ENCODE measurements at places on chromosomes 2 and 18.

DNA sequence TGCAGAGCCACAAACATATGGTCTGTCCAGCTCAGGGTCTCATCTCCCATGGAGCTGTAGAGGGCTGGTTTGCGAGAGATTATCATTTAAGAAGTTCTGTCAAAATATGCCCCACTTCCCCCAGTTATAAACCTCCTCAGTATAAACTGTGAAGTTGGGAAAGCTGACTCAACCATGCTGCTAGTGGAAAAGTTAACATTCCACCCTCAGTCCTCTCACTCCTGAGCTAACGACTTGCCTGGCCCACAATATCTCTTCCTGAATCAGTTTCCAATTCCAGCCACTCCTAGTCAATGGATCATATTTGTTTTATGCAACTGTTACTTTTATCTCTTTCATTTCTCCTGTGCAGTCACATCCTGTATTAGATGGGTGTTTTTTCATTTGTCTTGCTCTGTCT, 326.2 kb downstream of the SETBP1 start:
- no peak for DNase-seq

DNA sequence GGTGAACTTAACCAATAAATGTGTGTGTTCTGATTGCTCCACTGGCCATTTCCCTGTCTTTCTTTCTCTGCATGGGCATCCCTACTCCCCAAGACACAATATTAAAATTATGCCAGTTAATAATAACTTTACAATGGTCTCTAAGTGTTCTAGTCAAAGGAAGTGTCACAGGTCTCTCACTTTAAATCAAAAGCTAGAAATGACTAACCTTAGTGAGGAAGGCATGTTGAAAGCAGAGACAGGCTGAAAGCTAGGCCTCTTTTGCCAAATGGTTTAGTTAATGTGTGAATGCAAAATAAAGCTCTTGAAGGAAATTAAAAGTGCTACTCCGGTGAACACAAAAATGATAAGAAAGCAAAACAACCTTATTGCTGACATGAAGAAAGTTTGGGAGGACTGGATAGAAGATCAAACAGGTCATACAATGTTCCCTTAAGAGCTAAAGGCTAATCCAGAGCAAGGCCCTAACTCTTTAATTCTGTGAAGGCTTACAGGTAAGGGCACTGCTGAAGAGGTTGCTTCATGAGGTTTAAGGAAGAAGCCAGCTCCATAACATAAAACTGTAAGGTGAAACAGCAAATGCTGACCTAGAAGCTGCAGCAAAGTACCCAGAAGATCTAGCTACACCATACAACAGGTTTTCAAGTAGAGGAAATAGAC, 44.0 kb upstream of the ARHGAP15 start:
- no peak for DNase-seq

DNA sequence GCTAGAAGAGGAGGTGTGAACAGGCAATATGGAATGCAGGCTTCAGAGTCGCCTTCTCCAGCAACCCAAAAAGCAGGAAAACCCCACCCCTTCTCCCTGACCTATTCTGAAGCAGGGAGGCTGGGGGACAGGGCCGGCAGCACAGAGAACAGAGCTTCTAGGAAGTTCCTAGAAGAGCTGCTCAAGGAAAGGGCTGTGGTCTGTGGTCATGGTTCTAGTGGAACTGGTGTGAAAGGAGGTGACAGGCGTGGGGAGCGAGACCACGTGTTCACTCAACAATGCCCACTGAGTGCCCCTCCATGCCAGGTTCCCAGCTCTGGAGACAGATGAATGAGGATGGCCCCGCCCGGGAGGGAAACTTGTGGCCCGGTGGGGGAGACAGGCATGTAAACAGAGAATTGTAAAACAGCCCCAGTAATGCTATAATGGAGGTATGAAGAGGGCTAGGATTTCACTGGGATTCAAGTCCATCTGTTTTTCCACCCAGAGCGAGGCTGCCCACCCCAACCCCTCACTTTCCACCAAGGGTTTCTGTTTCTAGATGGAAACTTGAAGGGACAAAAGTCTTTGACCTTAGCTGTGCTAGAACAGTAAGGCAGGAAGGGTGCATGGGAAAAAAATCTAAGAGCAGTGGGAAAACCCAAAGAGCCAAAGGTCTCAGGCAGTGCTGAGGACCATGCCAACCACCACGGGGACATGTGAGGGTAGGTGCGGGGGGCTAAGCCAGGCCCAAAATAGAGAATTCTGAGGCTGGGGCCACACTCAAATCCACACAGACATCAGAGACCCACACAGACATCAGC, 71.8 kb downstream of the TNS1 start:
- DNase-seq: peak; percentile 11

- DNase-seq: no peak
Measured at GRCh38 chr2:44979581-44979980, 29.7 kb downstream of the SIX2 start.

DNA sequence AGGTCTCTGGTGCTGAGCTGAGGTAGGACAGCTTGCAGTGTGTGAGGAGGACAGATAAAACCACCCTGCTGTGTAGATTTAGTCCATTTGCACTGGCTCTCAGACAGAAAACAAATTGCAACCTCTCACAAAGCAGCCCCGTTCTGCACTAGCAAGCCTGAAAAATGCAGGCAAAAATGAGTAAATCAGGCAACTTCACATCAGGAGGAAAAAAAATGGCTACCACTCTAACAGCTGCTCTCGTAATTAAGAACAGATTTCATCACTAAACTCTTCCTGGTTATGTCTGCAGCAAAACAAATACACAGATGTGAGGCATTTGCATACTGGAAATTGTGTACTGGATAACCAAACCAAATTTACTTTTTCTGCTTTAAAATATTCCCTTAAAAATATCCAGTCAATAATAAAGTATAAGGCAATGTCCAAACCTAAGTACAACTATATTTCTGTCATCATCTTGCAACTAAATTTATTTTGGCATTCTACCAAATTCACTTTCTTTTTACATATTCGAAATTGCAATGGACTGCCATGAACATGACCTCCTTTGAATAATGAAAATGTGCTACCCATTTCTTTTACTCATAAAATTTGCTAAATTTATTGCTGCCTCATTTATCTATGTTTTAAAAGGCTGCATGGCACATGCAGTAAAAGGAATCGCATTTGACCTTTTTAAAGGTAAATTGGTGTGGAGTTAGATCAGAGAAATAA, 157.4 kb downstream of the AFF3 start:
- no peak for DNase-seq

- no peak for DNase-seq
Measured at GRCh38 chr2:167132066-167132465, 243.8 kb downstream of the XIRP2 start.

DNA sequence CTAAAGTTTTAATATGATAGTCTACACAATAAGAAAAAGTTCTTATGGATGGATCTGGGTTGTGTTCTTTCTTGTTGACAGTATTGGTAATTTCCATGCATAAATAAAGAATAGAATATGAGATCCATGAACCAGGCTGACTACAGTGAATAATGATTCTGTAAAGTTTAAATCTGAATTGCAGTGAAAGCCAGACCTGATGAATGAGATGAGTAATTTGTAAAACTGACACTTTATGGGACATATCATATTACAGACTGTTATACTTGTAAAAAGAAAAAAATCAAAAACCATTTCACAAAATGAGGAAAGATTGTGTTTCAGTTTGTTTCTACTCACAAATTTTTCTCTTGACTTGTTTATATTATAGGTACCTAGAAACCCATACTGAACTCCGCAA, 164.9 kb upstream of the SCN7A start:
- DNase-seq: no peak

GRCh38 chr18:35155398-35156117, 85.3 kb upstream of the ZNF397 start:
- DNase-seq: no peak

DNA sequence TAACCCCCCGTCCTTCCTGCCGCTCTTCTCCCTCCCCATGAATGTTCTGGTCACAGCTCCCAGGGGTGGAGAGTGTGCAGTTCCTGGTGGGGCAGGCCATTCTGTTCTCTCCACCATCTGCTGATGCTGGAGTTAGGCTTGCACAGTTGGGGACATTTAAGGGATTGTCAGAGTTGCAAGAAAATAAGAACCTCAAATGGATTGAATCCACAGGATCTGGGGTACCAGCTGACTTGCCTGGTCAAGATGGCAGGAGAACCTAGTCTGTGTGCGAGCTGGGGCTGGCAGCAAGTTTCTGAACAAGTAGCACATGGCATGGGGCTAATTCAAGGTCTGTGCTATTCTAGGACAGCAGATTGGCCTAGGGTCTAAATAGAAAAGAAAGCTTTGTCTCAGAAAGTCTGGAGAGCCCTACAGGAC, 60.8 kb upstream of the TXNDC2 start:
- no peak for DNase-seq

- DNase-seq: no peak
Measured at GRCh38 chr18:42064109-42064508, 109.1 kb downstream of the PIK3C3 start.

GRCh38 chr2:73931531-73932500, 5.1 kb downstream of the DGUOK start:
- no peak for DNase-seq

GRCh38 chr2:128308284-128308731, 10.4 kb downstream of the HS6ST1 start:
- no peak for DNase-seq

GRCh38 chr18:23237524-23238151, 102.4 kb downstream of the CABLES1 start:
- DNase-seq: no peak

GRCh38 chr18:24060644-24061043, 46.1 kb downstream of the TTC39C start:
- DNase-seq: no peak

DNA sequence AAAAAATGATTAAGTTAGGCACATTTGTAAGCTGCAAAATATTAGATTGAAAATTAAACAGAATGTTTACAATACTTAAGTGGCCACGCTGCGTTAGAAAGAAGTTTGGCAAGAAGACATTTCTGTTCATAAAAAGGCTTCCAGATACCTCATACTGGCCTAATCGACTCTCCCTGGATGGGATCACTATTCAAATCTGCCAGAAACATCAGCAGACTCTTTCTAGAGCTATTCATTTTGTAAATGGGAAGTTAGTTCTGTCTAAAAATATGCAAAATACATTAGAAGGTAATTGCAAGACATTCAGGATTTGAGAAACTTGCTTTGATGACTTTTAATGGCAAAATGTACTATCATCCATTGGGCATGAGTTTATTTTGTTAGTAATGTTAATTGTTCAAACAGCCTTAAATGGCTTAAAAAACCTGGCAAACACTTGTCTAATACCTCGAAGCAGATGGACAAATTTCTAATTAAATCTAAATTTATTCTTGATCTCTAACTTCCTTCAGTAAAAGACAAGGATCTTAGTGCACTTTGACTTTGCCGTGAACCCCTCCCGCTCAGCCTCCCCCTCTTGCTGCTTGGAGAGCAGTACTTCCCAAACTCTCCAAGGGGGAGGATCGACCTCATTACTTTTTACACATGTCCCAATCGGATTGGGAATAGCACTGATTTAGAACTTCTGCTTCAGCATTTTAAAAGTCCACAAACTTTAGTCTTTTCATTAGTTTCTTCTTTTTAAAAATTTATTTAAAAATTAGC, 103.5 kb downstream of the SMIM21 start:
- no peak for DNase-seq

- DNase-seq: no peak
Measured at GRCh38 chr2:184040230-184040629, 558.1 kb upstream of the ZNF804A start.

DNA sequence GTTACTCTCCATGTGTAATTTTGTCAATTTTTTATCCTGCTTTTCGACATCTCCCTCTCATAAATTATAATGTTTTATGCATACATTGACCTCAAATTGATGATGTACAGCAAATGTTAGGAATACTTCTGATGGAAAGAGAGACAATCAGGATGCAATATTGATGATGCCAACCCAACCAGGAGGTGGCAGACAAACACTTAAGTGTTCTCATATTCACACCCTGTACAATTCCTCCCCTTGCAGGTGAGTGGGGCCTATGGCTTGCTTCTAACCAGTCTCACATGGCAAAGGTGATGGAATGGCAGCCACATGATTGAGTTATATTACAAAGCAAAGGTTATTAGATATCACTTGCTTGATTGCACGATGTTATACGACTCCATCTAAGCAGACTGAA, 594.3 kb upstream of the REG3G start:
- DNase-seq: no peak

DNA sequence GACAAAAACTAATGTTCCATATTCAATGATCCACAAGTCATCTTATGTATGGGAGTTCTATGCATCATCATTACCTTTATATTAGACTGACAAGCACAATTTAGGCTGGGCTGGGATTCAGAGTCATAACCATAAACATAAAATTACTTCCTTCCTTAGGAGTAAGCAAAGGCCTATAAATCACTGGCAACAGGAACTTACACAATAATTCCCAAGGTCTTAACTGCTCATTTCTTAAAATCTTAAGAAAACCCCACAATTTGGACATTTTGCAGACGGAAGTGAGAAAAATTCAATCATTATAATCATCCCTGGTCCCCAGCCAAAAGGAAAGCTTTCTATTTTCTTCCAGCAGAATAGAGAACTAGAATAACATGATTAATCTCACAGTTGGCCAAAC, 232.3 kb downstream of the DYM start:
- no peak for DNase-seq

- no peak for DNase-seq
Measured at GRCh38 chr2:222353993-222354392, 55.2 kb upstream of the PAX3 start.

GRCh38 chr2:237939251-237939650, 27.6 kb upstream of the UBE2F start:
- no peak for DNase-seq

DNA sequence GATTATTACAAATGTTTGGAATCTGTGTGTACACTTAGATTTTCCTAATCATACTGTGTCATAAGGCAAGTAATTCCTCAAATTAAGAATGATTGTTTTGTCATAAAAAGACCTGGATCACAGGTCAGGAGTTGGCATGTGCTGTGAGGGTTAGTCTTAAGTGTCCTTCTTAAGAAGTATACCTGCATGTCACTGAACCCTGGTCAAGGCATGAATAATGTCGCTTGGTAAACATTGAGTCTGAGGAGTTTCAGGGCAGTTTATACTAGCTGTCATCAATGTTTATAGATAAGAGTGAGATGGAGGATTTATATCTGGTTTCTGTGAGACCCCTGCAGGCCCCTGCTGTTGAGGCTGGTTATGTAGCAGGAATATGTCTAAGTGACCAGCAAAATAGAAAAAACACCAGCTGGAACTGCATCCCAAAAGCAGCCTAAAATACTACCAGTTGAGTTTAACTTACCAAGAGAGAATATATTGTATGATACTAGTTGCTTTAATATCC, 112.0 kb upstream of the NOSTRIN start:
- DNase-seq: no peak

GRCh38 chr18:23690505-23691068, 1.3 kb downstream of the LAMA3 start:
- DNase-seq: no peak

DNA sequence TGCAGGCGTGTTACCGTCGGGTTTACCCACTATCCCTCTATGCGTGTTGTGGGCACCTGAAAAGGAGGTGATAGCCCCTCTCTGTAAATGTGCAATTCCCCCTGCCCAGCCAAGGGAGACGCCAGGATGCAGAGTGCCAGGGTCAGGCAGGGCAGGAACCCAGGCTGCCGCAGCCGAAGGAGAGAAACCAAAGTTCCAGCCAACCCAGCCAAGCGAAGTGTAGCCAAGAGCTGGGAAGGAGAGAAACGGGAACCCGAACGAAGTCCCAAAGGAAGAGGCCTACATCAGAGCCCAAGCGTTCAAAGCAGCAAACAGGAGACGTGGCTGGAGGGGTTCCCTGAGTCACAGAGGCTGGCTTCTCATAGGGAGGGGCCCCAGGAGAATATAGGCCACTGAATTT, 24.2 kb upstream of the SPR start:
- no peak for DNase-seq

GRCh38 chr2:109353806-109354745, 225.1 kb downstream of the SH3RF3 start:
- DNase-seq: no peak
